ENCODE measurements at places on chromosomes 6 and 20.

DNA sequence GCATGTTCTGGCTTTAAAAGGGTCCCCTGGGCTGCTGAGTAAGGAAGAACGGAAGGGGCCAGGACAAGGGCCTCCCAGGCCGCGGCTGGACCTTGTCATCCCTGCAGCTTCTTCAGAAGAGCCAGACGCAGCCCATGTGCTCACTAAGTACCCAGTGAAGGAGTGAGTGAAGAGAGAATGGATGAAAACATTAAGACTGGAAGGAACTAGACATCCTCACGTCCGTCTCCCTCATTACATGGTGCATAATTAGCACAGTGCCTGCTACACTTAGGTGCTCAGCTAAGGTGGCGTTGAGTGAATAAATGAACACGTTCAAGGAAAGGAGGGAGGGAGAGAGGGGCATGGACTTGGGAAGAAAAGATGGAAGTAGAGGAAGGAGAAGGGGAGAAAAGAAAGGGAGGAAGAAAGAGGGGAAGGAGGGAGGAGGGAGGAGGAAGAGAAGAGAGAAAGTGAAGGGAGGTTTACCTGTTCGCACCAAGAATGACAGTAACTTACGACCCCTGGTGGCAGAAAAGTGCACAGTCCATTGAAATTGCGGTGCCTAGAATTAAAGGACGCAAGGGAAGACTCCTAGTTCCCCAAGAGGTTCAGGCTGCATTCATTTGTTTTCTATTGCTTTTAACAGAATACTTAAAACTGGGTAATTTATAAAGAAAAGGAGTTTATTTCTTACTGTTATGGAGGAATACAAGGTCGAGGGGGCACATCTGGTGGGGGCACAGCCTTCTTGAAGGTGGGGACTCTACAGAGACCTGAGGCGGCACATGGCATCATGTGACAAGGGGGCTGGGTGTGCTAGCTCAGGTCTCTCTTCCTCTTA is 8.0 kb downstream of the TP53RK start:
- DNase-seq: peak; percentile 75

DNA sequence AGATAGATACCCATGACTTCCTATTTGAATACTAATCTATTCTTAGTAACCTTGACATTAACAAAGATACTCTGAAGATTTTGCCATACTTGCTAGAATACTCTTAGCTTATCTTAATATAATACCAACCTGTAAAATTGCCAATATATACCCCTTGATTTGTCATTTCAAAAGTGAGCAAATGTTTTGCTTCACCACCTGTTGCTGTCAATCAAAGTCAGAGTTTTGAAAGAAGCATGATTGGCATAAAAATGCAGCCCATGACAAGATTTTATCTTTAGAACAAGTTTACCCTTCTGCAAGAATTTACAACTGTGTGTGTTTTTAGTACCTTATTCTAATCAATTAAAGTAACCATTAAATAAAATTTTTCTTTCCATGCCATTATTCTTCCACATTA is 236.2 kb downstream of the TBX18 start:
- no peak for DNase-seq

GRCh38 chr6:29486577-29486976 is 1.2 kb downstream of the MAS1L start:
- DNase-seq: no peak

GRCh38 chr20:23249541-23249940 is 101.0 kb upstream of the NXT1 start:
- DNase-seq: no peak

Data from breast epithelium (tissue), 4 donors.